Neural progenitor cell (in vitro differentiated cells): ENCODE measurements at places on chromosomes 6 and 20. TPM values are rescaled to one million over a fixed set of nuclear protein-coding genes. Genes with fewer than 3 reads are reported as not detected.

The CASS4 gene
- 0.09 TPM in 1 of 2 replicates, not detected in the other for total RNA-seq

The SERPINB6 gene
- total RNA-seq: 13.3 and 17.4 TPM in 2 replicates

The TMC2 gene
- total RNA-seq: not detected in 2 replicates

- DNase-seq: peak; percentile 80
- H3K27me3 ChIP-seq: peaks cover 15% of the 10 kb centered on the region
- peaks cover 31% of the 10 kb centered on the region for H3K4me1 ChIP-seq
- no peaks in the 10 kb centered on the region for H3K36me3 ChIP-seq
- H3K4me3 ChIP-seq: peak overlapping the region; percentile 85
Observed at GRCh38 chr20:58651559-58651945, 469 bp downstream of the STX16 start.

DNA sequence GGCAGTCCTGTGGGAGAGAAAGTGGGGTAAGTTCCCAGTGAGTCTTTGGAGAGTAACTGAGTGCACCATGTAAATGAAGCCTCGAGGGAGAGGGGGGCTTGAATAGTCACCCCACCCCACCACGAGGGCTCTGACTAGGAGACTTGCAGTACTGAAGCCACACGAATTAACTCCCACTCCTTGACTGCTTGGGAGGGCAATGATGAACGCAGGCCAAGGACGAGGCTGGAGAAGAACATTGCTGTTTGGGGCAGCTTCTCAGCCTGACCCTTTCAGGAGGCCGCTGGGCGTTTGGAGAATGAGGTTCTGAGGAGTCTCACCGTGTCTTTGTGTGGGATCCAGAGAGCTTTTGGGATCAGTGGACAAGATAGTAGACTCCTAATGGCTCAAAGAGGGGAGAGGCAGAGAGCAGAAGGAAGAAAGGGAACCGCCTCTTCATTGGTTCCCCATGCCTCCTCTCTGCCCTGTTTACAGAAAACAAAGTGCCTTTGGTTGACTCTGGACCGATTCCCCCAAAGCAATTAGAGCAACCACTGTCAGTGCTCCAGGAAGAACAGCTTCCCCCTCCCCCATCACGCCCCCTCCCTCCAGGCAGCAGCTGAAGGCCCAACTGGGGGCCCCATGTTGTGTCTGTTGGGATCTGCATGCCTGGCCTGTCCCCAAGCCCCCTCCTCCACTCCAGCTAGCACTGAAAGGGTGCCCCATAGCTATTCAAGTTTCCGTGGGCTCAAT lies 41.7 kb upstream of the CDKN1A start:
- H3K36me3 ChIP-seq: no peaks in the 10 kb centered on the region
- no peaks in the 10 kb centered on the region for H3K4me1 ChIP-seq
- no peak for DNase-seq

The KCNK5 gene
- 5.7 and 7.3 TPM in 2 replicates for total RNA-seq

DNA sequence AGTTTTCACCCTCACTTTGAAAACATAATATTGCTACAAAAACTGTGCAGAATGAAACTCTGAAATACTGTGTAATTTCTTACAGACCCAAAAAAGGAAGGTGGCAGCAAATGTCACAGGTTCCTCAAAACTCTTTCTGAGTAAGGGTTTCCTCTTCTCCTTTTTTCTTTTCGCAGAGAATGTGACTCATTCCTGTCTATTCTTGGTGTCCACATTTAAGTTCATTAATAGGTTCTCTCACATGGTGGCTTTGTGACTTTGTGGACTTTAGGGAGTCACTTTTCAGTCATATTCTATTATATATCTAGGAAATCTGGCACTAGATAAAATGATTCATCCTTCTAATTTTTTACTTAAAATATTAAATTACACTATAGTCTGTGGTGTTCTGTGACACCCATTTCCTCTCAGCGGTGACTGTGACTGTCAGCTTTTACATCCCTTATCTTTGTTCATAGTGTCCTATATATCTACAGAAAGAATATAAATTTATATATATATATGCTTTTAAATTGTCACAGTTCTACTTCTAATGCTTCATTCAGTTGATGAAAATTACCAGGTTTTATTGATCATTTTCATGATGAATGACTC lies 126.8 kb upstream of the HCRTR2 start:
- no peaks in the 10 kb centered on the region for H3K36me3 ChIP-seq
- no peaks in the 10 kb centered on the region for H3K27me3 ChIP-seq
- no peak overlapping the region for H3K27ac ChIP-seq
- no peak for DNase-seq
- H3K4me1 ChIP-seq: no peaks in the 10 kb centered on the region

GRCh38 chr20:38751360-38751976 lies 3.2 kb downstream of the ACTR5 start:
- H3K4me1 ChIP-seq: no peaks in the 10 kb centered on the region
- H3K27me3 ChIP-seq: peaks cover 19% of the 10 kb centered on the region
- H3K36me3 ChIP-seq: peaks cover 6% of the 10 kb centered on the region
- DNase-seq: peak; percentile 39

GRCh38 chr20:43809206-43809819 lies 82.5 kb upstream of the GTSF1L start:
- no peak overlapping the region for H3K27ac ChIP-seq
- H3K27me3 ChIP-seq: no peaks in the 10 kb centered on the region
- H3K4me3 ChIP-seq: no peak overlapping the region
- H3K36me3 ChIP-seq: no peaks in the 10 kb centered on the region
- no peaks in the 10 kb centered on the region for H3K4me1 ChIP-seq

GRCh38 chr20:31863296-31864085 lies 6.8 kb downstream of the DUSP15 start:
- peaks cover 11% of the 10 kb centered on the region for H3K4me1 ChIP-seq
- H3K27me3 ChIP-seq: peaks cover 9% of the 10 kb centered on the region
- no peak for DNase-seq
- no peaks in the 10 kb centered on the region for H3K36me3 ChIP-seq
- no peak overlapping the region for H3K27ac ChIP-seq
- no peak overlapping the region for H3K4me3 ChIP-seq

DNA sequence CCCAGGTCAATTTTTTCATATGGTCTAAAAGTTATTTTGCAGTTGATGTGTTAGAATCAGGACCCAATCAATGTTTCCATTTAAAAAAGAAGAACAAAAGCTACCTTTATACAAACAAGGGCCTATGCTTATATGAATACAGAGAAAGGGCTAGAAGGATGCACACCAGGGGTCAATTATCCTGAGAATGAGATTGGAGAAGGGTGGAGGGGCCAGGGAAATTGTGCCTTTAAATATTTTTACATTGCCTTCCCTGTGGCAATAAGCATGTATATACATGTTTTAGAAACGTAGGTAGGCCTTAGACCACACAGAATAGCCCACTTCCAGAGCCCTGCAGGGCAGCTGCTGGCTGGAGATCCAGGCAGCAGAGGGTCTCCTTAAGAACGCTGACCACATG lies 12.7 kb downstream of the EXOC2 start:
- H3K27ac ChIP-seq: no peak overlapping the region
- peaks cover 53% of the 10 kb centered on the region for H3K4me1 ChIP-seq
- H3K36me3 ChIP-seq: peaks cover 4% of the 10 kb centered on the region
- no peaks in the 10 kb centered on the region for H3K27me3 ChIP-seq
- no peak overlapping the region for H3K4me3 ChIP-seq

GRCh38 chr6:40912158-40912946 lies 126.7 kb downstream of the UNC5CL start:
- H3K36me3 ChIP-seq: no peaks in the 10 kb centered on the region
- peak; percentile 51 for DNase-seq
- no peak overlapping the region for H3K27ac ChIP-seq
- no peaks in the 10 kb centered on the region for H3K4me1 ChIP-seq
- no peaks in the 10 kb centered on the region for H3K27me3 ChIP-seq

The COL11A2 gene
- total RNA-seq: 0.49 and 0.99 TPM in 2 replicates

The C20orf144 gene
- 0.53 TPM in 1 of 2 replicates, not detected in the other for total RNA-seq

The PXDC1 gene
- total RNA-seq: 1.5 and 2.0 TPM in 2 replicates

- H3K36me3 ChIP-seq: no peaks in the 10 kb centered on the region
- H3K4me3 ChIP-seq: peak overlapping the region; percentile 56
- DNase-seq: peak; percentile 71
- no peaks in the 10 kb centered on the region for H3K4me1 ChIP-seq
Observed at GRCh38 chr6:146027586-146028251, 1.1 kb upstream of the GRM1 start.

DNA sequence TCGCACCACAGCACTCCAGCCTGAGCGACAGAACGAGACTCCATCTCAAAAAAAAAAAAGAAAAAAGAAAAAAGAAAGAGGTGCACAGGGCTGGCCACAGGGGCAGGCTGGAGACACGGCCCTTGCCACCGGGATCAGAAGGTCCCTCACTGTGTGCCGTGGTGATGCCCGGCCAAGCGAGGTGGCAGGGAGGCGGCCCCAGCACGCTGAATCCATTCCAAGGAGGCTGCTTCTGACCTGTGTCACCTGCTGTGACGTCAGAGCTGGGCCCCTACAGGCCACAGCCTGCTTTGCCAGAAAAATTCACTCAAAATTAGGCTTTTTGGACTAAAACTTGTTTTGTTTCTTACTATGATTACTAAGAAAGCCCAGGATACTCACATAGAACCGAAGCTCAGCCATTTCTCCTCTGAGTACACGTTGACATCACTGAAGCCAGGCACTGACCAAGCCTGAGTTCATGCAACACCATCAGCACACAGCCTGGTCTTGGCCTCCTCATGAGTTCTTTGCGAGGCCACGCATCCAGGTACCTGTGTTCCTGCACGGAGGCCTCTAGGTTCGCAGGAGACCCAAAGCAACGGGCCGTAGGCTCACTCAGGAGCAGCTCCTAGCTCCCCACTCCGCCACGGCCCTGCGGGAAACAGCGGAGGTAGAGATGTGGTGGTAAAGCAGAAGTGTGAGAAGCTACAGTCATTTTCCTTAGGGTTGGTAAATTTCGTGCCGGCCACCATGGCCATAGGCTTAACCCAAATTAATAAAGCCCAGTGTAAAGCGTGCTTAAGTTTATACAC lies 67.8 kb downstream of the THBS2 start:
- H3K4me1 ChIP-seq: peaks cover 14% of the 10 kb centered on the region
- no peak overlapping the region for H3K4me3 ChIP-seq
- DNase-seq: no peak
- no peaks in the 10 kb centered on the region for H3K36me3 ChIP-seq
- no peak overlapping the region for H3K27ac ChIP-seq

GRCh38 chr20:50646483-50646996 lies 44.8 kb downstream of the RIPOR3 start:
- no peak for DNase-seq
- H3K27ac ChIP-seq: no peak overlapping the region
- no peaks in the 10 kb centered on the region for H3K27me3 ChIP-seq
- H3K4me1 ChIP-seq: peaks cover 12% of the 10 kb centered on the region
- no peak overlapping the region for H3K4me3 ChIP-seq
- H3K36me3 ChIP-seq: no peaks in the 10 kb centered on the region

DNA sequence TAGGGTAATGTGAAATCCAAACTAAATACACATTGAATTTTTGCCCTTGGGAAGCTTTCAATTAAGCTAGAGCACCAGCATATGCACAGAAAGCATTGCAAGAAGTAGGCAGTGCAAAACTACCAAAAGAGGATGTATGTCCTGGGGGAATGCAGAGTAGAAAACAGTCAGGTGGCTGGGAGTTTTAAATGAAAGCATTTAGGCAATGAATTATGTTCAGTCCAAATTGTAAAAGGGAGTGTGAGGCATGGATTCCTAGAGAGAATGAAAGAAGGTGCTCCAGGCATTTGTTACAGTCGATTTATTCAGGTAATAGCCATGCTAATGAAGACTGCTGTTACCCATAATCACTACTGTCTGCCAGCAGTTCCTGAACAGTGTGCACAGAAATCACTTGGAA lies 604.1 kb upstream of the POU3F2 start:
- no peaks in the 10 kb centered on the region for H3K36me3 ChIP-seq
- no peaks in the 10 kb centered on the region for H3K4me1 ChIP-seq

- peak; percentile 96 for DNase-seq
- H3K4me3 ChIP-seq: no peak overlapping the region
- peak overlapping the region; percentile 91 for H3K27ac ChIP-seq
- H3K36me3 ChIP-seq: no peaks in the 10 kb centered on the region
- H3K4me1 ChIP-seq: peaks cover 13% of the 10 kb centered on the region
Observed at GRCh38 chr20:62376112-62377063, 9.3 kb upstream of the LAMA5 start.

DNA sequence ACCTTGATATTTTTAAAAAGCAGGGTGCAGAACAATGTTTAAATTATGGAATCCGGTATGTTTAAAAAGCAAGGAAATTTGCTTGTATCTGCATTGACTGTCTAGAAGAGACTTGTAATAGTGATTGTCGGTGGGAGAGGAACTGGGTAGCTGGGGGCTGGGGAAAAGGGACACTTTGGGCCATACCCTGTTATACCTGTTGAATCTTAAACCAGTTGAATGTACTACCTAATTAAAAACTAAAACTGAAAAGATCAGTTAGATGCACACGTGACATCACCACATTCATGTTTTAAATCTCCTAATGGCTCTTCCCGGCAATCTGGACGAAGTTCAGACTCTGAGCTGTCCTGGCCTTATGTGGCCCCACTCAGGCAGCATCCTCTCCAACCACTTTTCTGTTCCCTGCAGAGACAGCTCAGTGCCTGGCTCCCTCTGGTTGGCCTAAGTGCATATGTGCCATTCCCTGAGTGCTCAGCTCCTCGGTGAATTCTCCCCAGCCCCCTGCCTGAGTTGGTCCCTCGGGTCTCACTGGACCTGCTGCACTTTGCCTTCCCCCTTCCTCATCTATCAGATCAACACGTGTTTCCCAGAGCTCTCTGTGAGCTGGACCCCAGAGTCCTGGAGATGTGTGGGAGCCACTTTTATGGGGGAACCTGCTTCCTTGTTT lies 36.3 kb downstream of the SLC52A3 start:
- DNase-seq: no peak
- no peaks in the 10 kb centered on the region for H3K36me3 ChIP-seq
- H3K27ac ChIP-seq: no peak overlapping the region
- peaks cover 28% of the 10 kb centered on the region for H3K27me3 ChIP-seq
- H3K4me3 ChIP-seq: no peak overlapping the region

DNA sequence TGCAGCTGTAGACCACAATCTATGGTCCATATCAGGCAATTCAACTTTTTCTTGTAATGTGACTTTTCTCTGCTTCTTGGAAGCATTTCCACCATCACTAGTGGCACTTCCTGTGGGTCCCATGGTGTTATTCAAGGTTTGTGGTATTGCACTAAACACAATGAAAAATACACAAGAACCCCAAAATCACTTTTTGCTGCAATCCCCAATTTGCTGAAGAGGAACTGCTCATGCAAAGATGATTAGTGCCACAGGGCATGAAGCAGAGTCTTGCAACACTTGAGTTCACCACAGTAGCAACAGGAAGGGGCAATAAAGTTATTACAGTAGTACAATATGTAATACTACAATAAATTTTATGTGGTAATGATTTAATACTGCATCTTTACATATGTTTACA lies 16.8 kb upstream of the TAAR1 start:
- no peak overlapping the region for H3K27ac ChIP-seq
- H3K4me3 ChIP-seq: no peak overlapping the region
- H3K36me3 ChIP-seq: no peaks in the 10 kb centered on the region
- no peaks in the 10 kb centered on the region for H3K4me1 ChIP-seq
- H3K27me3 ChIP-seq: no peaks in the 10 kb centered on the region

DNA sequence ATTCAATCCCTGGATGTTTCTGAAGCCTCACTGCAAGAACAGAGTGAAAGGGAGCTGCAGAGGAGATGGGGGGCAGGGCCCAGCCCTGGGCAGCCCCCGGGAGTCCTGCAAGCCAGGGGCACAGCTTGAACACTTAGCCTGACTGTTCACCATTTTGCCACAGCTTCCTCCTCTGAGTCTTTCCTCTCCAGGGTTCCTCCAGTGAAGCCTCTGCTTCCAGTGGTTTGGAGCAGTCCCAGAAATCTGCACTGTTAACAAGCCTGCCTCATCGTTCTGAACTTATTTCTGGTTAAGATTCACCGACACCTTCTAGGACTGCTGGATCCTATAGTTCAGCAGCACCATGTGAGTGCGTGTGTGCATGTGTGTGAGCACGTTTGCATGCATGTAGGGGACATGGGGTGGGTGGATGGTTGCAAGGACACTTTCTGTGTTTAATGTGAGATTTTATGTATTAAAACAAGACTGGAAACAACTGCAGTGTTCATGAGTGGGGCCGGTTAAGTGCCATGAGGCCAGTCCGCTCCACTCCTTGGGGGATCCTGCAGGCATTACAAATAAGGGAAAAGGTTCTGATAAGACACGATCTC lies 24.6 kb downstream of the CEBPB start:
- no peaks in the 10 kb centered on the region for H3K27me3 ChIP-seq
- DNase-seq: no peak
- no peak overlapping the region for H3K27ac ChIP-seq
- H3K36me3 ChIP-seq: no peaks in the 10 kb centered on the region
- H3K4me1 ChIP-seq: peaks cover 17% of the 10 kb centered on the region
